ENCODE measurements at places on chromosomes 13 and 19.

GRCh38 chr19:19659646-19660245 is 3.7 kb downstream of the ATP13A1 start:
- DNase-seq, result no peak

DNA sequence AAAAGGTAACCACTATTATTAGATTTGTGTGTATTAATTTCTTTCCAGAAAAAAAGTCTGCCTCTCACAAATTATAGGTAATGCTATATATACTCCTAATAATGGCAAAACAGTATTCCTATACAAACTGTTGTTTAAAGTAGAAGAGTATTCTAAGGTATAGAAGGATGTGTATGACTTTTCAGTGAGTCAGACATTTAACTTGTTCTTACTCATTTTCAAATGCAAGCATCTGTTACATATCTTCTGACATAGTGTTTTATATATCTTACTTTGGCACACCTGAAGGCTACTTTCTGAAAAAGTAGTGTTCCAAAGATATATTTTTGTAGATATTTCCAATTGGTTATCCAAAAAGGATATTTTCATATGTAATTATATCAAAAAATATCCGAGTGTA is 3.5 kb upstream of the SLITRK5 start:
- no peak for DNase-seq

DNA sequence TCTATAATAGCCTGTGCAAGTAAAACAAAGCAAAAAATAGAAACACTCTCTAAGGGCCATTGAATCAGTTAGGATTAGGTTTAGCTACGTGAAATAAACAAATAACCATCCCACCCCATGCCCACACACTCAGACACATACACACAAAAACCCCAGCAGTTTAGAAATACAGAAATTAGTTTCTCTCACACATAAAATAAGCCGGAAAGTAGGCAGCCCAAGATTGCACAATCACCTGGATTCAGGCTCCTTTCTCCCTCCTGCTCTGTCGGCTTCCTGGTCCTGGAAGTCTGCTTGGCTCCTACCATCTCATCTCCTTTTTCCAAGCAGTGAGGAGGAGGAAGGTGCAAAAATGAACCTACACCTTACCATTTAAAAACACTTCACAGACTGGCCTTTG is 22.6 kb upstream of the USP12 start:
- DNase-seq, result no peak

GRCh38 chr13:75533861-75534260 is 3.8 kb downstream of the COMMD6 start:
- no peak for DNase-seq

- no peak for DNase-seq
Measured at GRCh38 chr19:41924151-41925145, 3.8 kb downstream of the ERFL start.

Data from NCI-H526 treated with DMSO at 0.1 percent for 48 hours (cell line).